Activated CD8-positive, alpha-beta memory T cell treated with anti-CD3 and anti-CD28 coated beads, Interleukin-2, amount 50 U/mL, for 4 hours (primary cell): ENCODE measurements at places on chromosomes 11 and 22.

DNA sequence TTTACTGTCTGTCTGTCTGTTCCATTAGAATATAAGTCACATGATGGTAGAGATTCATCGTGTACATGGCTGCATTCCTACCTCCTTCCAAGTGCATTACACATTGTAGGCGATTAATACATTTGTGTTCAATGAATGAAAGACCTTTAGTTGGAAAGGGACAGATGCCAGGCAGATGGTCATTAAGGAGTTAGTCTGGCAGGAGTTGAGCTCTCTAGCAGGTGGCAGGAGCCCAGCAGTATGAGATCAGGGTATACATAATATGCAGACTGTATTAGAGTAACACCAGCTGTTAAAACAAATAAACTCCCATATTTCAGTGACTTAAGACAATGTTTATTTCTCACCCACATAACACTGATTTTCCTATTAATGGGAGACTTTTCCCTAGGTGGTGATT is 147.7 kb upstream of the LARGE1 start:
- no peak for DNase-seq

- DNase-seq, result no peak
Measured at GRCh38 chr11:63610604-63611394, 3.4 kb downstream of the PLAAT3 start.

- no peak for DNase-seq
Measured at GRCh38 chr22:44497218-44497904, 672 bp downstream of the RTL6 start.

DNA sequence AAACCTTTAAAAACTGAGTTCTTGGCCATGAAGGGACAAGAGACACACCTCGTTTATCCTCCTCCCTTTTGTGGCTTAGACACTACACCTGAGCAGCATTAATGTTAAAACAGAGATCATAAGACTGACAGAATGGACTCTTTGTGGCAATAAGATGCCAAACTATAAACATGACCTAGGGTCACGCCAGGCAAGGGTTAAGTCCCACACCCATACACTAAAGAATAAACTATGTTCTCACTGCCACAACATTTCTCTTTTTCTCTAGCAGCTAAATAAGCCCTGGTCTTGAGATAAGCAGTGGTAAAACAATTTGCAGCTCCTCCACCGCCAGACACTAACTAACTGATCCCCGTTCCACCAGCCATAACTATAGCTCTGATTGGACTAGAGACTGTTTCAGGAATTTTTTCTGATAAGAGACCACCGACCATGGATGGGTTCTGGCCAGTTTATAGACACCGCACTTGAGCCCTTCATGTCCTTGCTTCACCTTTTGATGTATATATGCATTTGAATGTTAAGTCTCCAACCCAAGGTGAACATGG is 4.9 kb upstream of the SLCO2B1 start:
- no peak for DNase-seq

DNA sequence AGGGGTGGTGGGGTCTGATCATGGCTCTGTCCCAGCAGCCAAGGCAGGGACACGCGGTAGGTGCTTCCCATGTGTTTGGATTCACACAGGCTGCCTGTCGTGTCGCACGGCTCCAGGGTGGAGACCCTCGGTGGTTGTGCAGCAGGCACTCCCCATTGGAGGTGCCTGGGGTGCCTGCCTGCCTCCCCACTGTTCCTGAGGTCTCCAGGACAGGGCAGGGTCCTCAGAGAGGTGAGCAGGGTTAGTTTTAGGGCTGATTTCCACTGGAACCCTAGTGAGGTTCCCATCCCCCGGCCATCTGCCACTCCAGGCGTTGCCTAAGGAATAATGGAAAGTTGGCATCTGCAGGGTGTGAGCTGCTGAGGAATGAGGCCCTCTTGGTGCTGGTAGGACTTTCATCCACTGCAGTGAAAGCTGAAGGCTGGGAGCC is 32.3 kb downstream of the OSBPL5 start:
- no peak for DNase-seq

GRCh38 chr11:61022311-61023085 is 51.0 kb downstream of the CD6 start:
- peak; percentile 61 for DNase-seq

DNA sequence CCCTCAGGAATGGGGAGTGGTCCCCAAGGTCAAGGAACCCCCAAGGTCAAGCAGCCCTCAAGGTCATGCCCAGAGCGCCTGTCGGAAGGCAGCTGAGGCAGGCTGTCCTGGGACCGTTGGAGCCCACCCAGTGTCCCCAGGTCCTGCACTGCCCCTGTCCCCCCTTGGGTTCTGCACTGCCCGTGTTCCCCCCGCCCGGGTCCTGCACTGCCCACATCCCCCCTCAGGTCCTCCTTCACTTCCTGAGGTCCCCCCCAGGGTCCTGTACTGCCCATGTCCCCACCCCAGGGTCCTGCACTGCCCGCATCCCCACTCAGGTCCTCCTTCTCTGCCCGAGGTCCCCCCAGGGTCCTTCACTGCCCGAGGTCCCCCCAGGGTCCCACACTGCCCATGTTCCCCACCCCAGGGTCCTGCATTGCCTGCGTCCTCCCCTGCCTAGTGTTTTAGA is 1073.0 kb downstream of the BRD1 start:
- DNase-seq, result no peak

DNA sequence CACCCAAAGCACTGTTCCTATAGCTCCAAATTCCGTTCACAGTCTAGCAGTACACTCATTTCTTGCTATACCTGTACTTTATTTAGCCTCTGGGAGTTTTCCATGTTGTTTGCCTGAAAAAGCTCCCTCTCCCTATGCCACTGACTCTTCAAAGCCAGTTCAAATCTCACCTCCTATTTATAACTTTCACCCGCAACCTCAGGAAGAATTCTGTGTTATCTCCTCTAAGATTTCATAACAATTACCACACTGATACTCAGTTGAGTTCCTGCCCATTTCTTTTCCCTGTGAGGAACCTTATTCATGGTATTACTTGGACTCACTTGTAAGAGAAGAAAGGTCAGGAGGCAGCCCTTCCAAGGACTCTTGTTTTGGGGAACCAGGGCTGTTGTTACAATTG is 25.2 kb downstream of the GDPD4 start:
- DNase-seq, result no peak

DNA sequence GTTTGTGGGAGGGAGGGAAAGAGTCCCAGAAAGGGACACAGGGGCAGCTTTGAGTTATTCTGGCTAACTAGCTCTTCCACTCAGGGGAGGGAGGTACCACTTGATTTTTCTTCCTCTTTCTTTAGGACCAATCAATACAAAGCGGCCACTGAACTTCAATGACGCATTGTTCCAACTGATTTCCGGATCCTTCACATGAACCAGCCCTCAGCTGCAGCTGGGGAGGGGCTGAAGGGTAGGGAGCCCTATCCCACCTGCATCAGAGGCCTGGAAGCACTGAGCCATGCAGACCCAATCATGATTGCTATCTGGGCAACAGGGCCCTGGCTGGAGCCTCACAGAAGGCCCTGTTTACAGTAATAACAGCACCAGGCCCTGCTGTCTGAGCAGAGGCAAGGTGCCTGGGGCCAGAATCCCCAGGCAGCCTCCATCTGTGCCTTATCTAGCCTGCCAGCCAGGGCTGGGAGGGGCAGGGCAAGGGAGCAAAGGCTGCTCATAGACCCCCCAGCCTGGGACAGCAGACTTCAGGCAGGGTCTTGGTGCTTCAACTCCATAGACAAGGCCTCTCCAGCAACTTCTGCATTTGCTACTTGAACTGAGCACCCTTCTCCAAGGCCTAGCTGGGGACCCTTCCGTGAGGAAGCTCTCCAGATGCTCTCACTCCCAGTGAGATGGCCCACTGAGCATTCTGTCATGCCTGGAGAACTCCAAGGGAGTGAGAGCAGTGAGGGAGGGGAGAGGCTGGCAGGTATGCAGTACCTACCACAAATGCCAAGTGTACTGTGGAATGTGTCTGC is 22.5 kb downstream of the CLPB start:
- DNase-seq, result no peak

- no peak for DNase-seq
Measured at GRCh38 chr11:134157451-134157850, 66.3 kb downstream of the NCAPD3 start.

- no peak for DNase-seq
Measured at GRCh38 chr11:45652781-45653180, 12.6 kb downstream of the CHST1 start.

GRCh38 chr11:101010899-101011298 is 118.7 kb downstream of the PGR start:
- no peak for DNase-seq

- DNase-seq, result no peak
Measured at GRCh38 chr22:45644714-45645113, 26.9 kb upstream of the ATXN10 start.

GRCh38 chr22:25331050-25331449 is 111.6 kb downstream of the CRYBB2 start:
- no peak for DNase-seq

DNA sequence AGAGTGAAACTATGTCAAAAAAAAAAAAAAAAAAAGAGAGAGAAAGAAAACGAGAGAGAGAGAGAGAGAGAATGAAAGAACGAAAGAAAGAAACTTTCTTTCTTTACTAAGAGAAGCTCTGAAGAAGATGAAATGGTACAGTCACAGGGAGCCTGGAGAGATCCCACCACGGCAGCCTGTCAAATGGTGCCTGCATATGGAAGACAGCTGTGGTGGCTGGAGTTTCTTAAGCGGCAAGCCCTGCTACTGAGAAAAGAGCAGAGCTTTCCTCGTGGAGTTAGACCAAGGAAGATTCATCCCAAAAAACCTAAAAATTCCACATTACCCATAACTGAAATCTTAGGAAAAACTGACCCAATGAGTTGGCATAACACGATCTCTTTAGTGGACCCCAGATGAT is 66.7 kb downstream of the MICAL3 start:
- no peak for DNase-seq

- DNase-seq, result no peak
Measured at GRCh38 chr11:105769627-105770026, 159.8 kb downstream of the GRIA4 start.

DNA sequence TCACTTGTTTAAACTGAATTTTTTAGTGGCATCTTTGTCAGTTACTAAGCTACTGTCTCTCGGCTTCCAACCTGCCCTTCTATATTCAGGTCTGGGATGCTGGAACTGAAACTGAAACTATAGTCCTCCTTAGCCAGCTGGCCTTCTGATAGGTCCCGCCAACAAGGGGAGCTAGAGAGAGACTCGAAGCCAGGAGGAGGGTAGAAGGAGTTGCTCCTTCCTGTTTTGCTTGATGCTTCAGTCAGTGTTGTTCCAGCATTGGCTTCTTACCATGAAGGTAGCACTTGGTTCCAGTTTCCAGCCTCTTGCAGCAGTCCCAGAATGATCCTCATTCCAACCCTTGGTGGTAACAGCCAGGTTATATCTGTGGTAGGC is 32.9 kb upstream of the HORMAD2 start:
- DNase-seq, result no peak

- no peak for DNase-seq
Measured at GRCh38 chr11:12189543-12190235, 79.3 kb downstream of the MICAL2 start.

DNA sequence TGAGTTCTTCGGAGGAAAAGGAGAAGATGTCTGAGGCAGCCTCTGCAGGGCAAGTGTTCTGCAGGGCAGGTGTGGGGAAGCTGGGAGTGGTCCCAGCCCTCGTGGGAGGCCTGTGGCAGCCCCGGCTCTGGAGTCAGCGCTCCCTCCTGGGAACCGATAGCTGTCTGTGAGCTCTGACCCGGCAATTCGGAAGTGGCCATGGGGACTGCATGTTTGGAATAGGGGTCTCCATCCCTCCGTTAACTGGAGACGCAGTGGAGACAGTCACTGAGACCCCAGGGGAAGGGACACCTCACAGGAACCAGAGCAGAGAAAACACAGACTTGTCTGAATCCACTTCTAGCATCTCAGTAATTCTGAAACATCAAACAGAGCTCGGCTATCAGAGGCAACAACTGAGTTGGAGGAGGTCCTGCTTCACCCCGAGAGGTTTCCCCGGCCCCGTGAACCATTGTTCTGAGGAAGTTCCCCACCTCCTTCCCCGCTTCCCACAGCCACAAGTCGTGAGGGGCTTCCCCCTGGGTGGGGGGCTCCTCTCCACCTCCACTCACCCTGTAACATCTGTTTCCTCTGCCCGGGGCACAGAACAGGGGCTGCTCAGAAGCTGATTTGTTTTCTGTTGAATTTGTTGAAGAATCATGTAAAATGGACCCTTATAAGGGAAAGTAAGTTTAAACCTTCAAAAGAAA is 99.6 kb downstream of the BRD1 start:
- no peak for DNase-seq

- DNase-seq, result no peak
Measured at GRCh38 chr22:24051568-24051967, 40.5 kb downstream of the CABIN1 start.

DNA sequence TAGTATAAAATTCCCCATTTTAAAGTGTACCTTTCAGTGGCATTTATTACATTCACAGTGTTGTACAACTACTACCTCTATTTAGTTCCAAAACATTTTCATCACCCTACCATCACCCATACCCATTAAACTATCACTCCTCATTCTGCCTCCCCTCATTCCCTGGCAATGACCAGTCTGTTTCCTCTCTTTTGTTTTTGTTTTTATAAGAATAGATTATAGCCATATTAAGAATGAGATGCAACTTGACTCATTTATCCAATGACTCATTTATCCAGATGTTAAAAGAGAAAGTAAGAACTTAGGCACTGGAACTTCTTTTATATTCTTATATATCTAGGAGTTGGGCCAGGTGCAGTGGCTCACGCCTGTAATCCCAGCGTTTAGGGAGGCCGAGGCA is 156.3 kb downstream of the FAT3 start:
- no peak for DNase-seq

DNA sequence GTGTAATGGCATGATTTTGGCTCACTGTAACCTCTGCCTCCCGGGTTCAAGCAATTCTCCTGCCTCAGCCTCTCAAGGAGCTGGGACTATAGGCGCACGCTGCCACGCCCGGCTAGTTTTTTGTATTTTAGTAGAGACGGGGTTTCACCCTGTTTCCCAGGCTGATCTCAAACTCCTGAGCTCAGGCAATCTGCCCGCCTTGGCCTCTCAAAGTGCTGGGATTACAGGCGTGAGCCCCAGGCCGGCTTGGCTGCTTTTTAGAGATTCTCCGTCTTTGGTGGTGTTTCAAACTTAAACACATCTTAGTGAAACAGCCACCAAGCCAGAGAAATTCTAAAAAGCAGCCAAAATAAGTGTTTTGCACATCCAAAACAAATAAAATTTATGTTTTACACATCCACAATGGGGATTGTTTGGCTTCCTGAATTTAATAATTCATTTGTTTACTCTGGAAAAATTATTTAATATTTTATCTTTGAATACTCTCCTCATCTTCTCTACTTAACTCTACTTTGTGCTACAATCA is 18.4 kb downstream of the BCL2L13 start:
- no peak for DNase-seq

GRCh38 chr11:44580701-44581100 is 15.2 kb downstream of the CD82 start:
- no peak for DNase-seq

DNA sequence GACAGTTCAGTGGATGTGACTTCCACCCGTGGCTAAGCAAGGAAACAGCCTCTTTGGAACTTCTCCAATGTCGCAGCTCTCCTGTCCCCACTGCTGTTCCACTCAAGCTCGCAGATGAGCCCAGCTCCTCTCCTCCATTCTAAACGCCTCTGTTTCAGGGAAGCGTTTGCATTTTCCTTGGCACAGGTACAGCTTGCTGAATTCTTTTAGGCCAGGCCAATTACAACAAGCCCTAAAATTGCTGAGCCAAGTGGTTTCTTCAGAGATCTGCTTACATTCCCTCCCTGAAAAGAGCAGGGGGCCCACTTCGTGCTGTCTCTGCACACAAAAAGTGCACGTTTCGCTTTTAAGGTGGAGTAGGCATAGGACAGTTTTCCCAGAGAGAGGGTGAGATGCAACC is 91.5 kb upstream of the BLID start:
- DNase-seq, result no peak
